ENCODE measurements at places on chromosomes 12 and 14. TPM values are rescaled to one million over a fixed set of nuclear protein-coding genes. Genes with fewer than 3 reads are reported as not detected.

- no peak overlapping the region for H3K4me3 ChIP-seq
- no peaks in the 10 kb centered on the region for H3K36me3 ChIP-seq
- no peaks in the 10 kb centered on the region for H3K27me3 ChIP-seq
- no peak overlapping the region for H3K27ac ChIP-seq
- no peak for DNase-seq
- no peaks in the 10 kb centered on the region for H3K4me1 ChIP-seq
These were observed 1049.3 kb downstream of the GALC start for GRCh38 chr14:86943391-86944365.

- no peaks in the 10 kb centered on the region for H3K36me3 ChIP-seq
- no peaks in the 10 kb centered on the region for H3K27me3 ChIP-seq
- no peaks in the 10 kb centered on the region for H3K4me1 ChIP-seq
- DNase-seq = no peak
These were observed 670.2 kb upstream of the LMO3 start for GRCh38 chr12:17276196-17276595.

SERPINA3 gene
- total RNA-seq = 59.3 TPM

TMEM106C gene
- total RNA-seq = 41.7 TPM
